ENCODE measurements at places on chromosomes 5 and 9.

DNA sequence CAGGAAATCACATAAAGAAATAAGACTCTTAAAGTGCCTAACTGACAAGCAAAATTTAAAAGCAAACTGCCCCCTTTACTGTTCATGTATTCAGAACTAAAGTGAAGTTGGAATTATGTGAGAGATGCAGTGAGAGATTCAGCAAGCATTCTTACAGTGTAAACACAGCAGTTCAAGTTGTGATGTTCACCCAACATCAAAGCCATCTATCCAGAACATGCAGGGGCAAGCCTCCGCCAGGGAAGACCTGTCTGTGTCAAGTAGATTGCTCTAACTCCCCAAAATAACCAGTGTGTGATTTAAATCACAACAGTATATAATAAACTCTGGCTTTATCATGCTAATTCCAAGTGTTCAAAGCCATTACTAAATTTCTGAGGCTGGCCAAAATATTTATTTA, 233.3 kb downstream of the BNC2 start:
- no peak for DNase-seq

DNA sequence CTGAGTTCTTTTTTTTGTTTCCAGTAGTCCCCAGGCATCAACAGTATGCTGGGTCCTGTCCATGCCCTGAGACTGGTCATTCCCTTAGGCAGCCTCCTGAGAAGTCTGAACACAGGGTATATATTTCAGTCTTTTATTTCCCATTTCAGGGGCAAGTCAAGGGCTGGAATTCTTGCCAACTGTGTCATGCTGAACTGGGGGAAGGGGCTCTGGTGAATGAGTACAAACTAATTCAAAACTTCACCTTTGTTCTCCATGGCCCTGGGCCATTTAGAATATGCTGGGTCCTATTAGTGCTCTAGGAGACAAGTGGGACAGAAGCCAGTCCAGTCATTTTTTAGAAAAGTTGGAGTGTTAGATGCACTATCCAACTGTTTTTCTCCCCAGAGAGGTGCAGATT, 170.3 kb downstream of the TMC1 start:
- DNase-seq = no peak

- DNase-seq = no peak
Observed at GRCh38 chr5:145984072-145984471, 47.7 kb downstream of the SH3RF2 start.

GRCh38 chr5:170509348-170509660, 5.5 kb downstream of the KCNIP1 start:
- no peak for DNase-seq

GRCh38 chr9:14961372-14962068, 51.3 kb upstream of the FREM1 start:
- DNase-seq = no peak

DNA sequence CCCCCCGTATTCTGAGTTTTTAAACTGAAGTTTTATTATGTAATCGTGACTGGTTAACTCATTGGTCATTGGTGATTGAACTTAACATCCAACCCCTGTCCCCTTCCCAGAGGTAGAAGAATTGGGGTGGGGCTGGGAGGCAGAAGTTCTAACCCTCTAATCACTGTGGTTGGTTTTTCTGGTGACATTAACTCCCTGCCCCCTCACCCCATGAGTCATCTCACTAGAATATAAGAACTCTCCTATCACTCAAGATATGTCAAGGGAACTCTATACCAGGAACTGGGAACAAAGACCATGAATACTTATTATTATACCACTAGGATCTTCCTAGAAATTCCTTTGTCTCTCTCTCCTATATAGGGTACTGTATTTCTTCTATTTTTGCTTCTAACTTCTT, 52.3 kb upstream of the CAVIN4 start:
- no peak for DNase-seq

GRCh38 chr5:159786201-159786600, 130.1 kb upstream of the ADRA1B start:
- no peak for DNase-seq

DNA sequence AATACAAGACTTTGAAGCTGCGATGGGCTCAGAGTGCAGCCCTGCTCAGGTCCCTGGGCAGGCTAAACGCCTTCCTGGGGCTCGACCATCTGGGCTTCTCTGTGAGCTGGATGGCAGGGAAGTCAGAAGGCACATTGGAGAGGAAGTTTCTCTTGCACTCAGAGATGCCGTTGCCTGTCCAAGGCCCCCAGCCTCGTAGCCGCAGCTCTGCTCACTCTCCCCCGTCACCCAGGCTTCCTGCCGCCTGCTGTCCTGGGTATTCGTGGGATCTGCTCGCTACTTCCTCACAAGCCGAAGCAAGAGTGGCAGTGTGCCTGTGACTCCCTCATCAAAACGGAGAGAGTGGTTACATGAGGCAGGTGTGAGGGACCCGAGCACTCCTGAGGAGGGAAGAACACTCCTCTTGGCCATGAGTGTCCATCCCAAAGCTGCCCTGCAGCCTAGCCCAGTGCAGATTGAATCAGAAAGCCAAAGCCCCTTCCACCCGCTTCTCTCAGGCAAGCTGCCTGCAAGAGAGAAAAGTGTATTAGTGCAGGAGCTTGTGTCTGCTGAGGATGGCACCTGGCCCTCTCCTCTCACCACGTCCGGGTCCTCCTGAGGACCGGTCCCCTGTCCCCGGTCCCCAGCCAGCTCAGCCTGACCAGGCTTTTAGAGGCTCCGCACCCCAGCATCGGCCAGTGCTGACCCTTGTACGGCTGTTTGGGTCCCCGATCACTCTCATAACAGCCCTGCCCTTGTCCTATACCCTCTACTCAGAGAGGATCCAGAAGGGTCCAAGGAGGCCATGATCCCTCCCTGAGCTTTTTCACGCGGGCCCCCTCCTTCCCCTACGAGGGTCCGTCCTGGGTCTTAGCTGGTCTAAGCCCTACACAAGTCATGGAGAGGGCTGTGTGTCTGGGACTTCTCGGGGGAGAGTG, 7.3 kb downstream of the FCN2 start:
- no peak for DNase-seq

DNA sequence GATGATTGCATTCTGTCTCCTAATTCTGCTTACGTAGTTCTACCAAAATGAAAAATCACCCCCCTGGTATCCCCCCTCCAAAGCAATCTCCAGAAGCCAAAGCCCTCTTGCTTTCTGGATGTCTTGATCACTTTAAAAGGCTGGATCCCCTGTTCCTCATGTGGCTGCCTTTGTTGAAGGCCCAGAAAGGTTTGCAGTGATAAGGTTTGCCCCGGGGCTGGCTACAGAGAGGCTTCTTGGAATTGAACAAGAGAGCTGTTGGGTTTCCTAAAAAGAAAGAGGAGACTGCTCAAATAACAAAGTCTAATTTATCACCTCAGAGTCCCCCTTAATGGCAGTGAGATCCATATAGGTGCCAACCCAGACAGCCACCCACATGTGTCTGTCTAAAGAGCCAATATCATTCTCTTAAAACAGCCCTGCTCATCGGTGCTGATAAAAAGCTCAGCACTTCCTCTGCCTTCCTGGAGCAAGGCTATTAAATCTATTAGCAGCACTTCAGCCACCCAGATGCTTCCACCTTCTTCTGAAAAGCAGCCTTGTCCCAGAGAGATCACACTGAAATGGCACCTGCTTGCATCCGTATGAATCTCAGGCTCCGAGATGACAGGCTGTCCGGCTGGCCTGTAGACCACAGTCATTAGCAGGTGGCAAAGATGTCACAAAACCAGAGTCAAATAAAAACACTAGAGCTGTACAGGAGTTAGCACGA, 70.9 kb downstream of the TEX10 start:
- no peak for DNase-seq

DNA sequence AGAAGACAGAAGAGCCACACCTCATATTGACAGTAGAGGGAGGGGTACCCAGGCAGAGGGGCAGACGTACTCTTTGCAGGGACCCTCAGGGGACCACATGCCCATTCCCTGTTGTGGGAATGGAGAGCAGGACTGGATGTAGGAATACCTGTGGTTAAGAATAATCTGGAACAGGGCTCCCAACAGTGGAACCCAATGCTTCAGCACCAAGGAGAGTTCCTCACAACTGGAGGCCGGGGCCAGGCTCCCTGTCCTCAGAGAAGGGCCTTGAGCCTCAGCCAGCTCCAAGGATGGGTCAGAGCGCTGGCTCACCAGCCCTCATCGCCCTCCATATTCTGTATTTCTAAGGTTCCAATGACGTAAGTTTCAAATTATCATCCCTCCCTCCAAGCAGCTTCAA, 7.4 kb upstream of the SHC3 start:
- DNase-seq = no peak

DNA sequence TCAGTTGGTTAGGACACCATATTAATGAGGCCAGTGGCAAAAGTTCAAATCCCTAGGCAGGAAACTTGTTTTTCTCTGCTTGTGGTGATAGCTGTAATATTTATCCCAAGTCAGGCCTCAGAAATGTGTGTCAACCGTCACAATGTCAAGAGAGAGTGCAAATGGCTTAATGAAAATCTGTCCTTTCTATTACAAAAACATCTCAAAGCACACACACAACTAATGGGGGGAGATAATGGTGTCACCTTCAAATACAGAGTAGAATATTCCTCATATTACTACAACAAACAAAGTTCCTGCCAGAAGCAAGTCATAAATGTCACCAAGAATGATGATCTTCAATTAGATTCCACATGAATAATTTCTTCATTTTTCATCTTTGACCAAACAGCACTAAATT, 127.2 kb upstream of the MARCHF11 start:
- no peak for DNase-seq

DNA sequence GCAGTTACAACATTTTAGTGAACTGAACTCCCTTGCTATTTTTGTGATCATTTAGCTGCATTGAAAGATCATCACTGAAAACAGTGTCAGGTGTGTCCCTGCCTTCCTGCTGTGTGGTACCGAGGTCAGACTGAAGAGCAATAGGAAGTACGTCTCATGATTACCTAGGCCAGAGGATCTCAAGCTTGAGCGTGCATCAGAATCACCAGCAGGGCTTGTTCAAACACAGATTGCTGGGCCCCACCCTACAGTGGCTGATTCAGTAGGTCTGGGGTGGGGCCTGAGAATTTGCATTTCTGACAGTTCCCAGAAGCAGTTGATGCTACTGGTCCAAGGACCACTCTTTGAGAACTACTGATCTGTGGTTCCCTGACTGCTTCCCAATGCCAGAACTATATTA, 159.6 kb downstream of the ACTL7B start:
- DNase-seq = no peak

DNA sequence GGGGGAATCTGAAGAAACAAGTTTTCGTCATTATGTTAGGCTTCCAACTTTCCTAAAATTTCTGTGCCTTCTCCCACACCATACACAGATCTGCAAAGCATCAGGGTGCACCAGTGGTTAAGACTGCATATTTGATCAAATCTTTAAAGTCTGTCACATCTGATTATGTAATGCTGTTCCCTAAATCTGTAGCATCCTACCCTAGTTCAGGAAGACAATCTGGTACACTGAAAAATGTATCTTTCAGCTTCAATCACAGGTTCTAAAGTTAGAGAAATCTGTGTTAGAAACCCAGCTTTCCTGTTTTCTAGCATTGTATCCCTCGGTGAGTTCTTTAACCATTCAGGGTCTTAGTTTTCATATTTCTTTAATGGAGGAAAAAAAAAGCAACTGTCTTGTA, 3.9 kb downstream of the SSBP2 start:
- no peak for DNase-seq

- DNase-seq = no peak
Observed at GRCh38 chr5:142325725-142326479, 1.1 kb upstream of the SPRY4 start.

DNA sequence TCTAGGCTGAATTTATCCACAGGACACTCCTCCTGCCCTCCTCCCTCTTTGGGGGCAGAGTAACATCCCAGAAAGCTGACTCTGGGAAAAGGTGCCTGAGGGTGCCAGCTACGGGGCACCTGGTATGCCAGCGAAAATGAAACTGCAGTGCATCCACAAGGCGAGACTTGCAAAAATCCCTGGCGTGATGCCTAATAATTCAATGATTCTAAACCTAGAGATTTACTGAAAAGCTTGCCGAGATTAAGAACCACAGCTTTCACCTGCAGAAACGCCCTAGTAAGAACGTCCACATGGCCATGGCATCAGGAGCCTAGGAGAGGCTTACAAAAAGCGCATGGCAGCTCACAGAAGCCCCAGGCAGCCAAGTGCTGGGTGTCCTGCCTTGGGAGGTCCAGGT, 20.9 kb downstream of the CCNJL start:
- no peak for DNase-seq

- DNase-seq = no peak
Observed at GRCh38 chr5:74581988-74582365, 58.6 kb downstream of the ENC1 start.
